ENCODE measurements at places on chromosomes 1 and 21.

GRCh38 chr21:37862536-37862935 lies 53.7 kb downstream of the KCNJ6 start:
- DNase-seq, result no peak

GRCh38 chr1:84293766-84294165 lies 7.7 kb upstream of the SAMD13 start:
- DNase-seq, result no peak

GRCh38 chr1:93746021-93746812 lies 64.6 kb upstream of the BCAR3 start:
- no peak for DNase-seq

DNA sequence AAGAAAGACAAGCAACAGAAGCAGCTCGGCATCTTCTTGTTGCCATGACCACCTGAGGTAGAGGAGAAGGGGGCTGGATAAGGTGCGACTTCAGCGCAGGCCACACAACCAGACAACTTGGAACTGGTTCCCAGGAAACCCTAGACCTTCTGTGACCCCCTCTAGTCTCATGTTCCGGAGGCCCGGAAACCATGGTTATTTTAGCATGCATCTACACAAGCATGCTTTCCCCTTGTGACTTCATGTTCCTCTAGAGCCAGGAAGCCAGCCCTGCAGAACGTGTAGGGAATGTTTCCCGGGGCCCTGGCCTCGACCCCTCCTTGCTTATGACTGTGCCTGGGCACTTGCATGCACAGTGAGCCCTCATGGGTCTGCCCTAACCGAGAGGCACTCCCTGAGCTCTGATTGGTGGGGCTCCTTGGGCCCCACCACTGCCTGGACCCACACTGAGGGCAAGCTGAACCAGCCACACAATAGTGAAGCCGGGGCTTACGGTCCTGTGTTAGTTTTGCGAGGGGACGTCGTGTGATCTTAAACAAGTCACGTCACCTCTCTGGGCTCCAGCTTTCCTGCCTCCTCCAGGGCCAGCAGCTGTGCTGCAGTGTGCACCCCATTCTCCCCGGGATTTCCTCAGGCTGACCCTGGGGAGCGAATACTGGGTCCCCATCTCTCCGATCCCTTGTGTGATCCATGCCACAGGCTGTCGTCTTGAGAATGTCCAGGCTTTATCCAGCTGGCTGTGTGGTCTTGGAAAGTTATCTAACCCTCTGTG lies 12.0 kb upstream of the MX2 start:
- DNase-seq, result no peak

- DNase-seq, result no peak
Measured at GRCh38 chr1:2789986-2790581, 11.4 kb downstream of the TTC34 start.

DNA sequence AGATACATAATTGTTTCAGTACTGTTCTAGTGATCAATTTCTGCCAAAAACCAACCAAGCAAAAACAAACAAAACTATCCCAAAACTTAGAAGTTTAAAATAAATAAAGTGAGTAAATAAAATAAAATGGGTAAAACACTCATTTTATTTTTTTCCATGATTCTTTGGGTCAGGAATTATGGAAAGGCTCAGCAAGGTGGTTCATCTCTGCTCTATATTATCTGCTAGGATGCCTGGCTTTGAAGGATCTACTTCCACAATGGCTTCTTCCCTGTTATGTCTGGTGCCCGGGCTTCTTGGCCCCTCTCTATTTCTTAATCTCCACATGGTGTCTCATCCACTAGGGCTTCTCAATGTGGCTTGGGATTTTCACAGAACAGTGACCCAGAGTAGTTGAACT lies 29.1 kb upstream of the ADAMTS1 start:
- no peak for DNase-seq

GRCh38 chr21:39675993-39676661 lies 63.4 kb downstream of the B3GALT5 start:
- DNase-seq, result no peak

DNA sequence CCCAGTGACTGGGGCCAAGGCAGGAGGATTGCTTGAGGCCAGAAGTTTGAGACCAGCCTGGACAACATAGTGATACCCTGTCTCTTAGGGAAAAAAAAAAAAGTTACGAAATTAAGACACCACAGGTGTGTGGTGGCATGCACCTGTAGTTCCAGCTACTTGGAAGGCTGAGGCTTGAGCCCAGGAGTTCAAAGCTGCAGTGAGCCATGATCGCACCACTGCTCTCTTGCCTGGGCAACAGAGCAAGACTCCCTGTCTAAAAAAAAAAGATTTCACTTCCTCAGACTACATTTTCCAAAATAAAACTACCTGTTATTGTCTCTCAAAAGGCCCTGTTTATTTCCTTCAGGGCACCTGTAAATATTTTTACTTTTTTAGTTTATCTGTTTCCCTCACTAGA lies 4.7 kb upstream of the STK40 start:
- DNase-seq, result no peak

DNA sequence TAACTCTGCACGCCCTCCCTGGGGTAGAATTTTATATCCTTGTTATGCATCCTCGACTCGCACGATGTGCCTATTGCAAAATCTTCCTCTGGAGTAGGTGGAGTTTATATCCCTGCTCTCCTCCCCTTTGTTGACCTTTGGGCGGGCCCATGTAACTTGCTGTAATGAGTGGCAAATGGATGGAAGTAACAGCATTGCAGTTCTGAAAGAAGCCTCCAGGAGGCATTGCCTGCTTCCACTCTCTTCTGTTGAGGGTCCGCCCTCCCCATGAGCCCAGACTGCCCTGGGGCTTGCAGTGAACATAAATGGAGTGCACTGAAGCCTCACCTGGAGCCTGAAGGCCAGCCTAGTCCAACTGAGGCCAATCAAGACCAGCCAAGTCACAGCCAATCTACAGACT lies 62.2 kb upstream of the GRIK3 start:
- no peak for DNase-seq

GRCh38 chr1:214044438-214045214 lies 56.9 kb downstream of the PROX1 start:
- DNase-seq, result no peak

- DNase-seq, result no peak
Measured at GRCh38 chr1:106748606-106749005, 307.9 kb upstream of the PRMT6 start.

GRCh38 chr1:114314098-114314497 lies 160.4 kb upstream of the SYT6 start:
- DNase-seq, result no peak

GRCh38 chr1:9425859-9426258 lies 113.4 kb upstream of the SLC25A33 start:
- DNase-seq, result no peak

DNA sequence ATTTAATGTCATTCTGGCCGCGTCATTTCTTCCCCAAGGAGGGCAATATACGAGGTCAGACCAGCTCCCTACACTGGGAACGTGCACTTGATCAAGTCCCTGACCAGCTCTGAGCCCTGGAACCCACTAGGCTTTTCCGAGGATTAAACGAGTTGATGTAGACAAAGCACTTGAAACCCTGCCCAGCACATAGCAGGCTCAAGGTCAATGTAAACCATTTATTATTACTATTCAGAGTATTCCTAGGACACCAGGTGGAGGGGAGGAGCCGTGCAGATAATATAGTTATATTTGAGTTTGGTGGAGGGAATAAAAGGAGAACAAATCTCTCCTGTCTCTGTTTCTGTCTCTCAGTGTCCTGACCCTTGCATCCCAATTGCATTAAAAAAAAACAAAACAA lies 174.1 kb upstream of the IGSF21 start:
- no peak for DNase-seq

DNA sequence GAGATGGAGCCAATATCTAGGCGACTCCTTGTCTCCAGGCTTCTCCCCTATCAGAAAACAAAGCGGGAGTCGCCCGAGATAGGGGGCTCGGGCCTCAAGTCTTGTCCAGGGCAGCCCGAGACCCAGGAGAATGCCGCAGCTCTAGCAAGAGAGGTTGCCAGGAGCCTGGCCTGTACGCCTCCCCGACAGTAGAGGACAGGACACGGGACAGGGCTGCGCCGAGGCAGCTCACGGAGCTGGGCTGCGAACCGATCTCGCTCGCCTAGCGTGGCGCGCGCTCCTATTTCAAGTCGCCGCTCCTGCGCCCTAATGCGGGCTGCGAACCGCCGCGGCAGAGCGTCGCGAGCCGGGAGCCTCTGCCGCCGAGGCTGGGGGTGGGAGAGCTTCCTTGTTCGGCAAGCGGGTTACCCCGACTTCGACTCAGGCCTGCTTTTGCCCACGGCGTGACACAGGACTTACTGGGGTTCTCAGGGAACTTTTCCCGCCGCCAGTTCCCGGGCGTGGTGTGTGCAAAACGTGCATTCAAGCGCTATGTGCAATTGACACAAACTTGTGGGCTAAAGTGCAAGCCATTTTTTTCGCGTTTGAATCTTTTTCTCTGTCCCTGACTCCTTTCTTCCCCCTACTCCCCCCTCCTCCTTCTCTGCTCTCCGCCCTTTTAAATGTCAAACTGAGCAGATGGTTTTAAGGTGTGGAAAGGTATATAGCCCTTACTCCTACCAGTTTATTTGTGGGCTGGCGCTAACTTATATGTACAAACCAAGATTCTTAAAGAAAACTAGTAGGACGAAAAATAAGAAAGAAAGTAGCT lies 2.4 kb upstream of the PROX1 start:
- DNase-seq, result no peak

GRCh38 chr1:62423580-62424242 lies 13.1 kb upstream of the USP1 start:
- DNase-seq, result no peak

GRCh38 chr1:31886866-31887265 lies 51.3 kb downstream of the PTP4A2 start:
- DNase-seq, result no peak

- no peak for DNase-seq
Measured at GRCh38 chr21:33299181-33299752, 25.5 kb upstream of the IFNAR1 start.

GRCh38 chr1:111734426-111734825 lies 4.8 kb downstream of the INKA2 start:
- no peak for DNase-seq

DNA sequence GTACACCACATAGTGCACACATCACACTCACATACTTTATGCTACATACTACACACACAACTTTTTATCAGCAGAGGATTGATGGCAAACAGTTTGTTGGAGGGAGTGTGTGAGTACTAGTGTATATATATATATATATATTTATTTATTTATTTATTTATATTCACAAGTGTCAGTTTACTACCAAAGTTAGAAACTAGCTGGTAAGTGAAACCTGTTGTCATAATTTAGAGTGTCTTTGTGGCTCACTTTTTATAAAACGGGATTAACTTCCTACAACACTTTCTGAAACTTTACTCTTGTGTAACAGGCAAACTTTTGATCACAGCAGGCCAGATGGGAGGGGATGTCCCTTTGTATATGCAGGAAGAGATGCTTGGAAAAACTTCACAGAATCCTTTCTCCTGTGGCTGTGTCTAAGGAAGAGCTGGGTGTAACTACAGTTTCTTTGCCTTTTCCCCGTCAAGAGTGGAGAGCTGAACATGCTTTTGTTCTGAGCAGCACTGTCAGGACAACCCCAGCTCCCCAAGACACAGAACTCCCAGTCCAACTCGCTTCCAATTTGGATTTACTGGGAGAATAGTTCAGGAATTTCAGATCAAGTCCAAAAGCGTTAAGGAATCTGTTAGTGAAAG lies 1.9 kb upstream of the SAMD13 start:
- no peak for DNase-seq

DNA sequence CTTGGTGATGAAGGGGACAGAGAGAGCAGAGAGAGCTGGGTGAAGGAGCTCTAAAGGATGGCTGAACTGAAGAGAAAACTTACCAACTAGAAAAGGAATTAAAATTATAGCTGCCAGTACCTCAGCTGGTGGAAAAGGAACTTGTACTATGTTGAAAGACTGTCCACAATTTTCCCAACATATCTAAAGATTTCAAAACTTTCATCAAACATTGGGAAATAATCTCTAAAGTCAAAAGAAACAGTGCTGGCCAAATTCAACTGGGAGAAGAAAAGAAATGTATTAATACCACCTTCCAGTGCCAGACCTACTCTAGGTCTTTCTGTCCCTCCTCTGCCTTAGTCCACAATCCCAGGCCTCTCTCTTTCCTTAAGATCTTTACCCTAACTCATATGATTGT lies 6.1 kb downstream of the SMG5 start:
- no peak for DNase-seq

DNA sequence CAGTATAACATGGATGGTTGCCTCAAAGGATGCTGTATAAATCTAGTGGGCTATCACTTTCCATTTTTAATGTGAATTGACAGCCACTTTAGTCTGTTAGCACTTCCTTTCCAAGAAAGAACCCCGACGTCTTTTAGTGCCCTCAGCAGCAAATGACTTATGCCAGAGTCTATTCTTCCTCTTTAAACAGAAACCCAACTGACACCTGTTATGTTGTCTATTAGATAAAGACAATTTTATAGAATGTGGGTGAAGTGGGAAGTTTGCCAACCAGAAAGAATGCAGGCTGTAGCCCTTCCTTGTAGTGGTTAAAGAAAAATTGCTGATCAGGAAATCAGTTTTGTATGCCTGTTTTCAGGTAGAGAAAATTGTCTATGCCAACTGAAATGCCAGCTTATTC lies 344.9 kb downstream of the ZNF326 start:
- no peak for DNase-seq

GRCh38 chr1:92315766-92316599 lies 17.1 kb downstream of the RPAP2 start:
- no peak for DNase-seq

- no peak for DNase-seq
Measured at GRCh38 chr21:33071770-33072306, 1.9 kb downstream of the OLIG1 start.

Data from esophagus squamous epithelium (tissue), 5 donors.